ENCODE measurements at places on chromosomes 11 and 22. TPM values are rescaled to one million over a fixed set of nuclear protein-coding genes. Genes with fewer than 3 reads are reported as not detected.

DNA sequence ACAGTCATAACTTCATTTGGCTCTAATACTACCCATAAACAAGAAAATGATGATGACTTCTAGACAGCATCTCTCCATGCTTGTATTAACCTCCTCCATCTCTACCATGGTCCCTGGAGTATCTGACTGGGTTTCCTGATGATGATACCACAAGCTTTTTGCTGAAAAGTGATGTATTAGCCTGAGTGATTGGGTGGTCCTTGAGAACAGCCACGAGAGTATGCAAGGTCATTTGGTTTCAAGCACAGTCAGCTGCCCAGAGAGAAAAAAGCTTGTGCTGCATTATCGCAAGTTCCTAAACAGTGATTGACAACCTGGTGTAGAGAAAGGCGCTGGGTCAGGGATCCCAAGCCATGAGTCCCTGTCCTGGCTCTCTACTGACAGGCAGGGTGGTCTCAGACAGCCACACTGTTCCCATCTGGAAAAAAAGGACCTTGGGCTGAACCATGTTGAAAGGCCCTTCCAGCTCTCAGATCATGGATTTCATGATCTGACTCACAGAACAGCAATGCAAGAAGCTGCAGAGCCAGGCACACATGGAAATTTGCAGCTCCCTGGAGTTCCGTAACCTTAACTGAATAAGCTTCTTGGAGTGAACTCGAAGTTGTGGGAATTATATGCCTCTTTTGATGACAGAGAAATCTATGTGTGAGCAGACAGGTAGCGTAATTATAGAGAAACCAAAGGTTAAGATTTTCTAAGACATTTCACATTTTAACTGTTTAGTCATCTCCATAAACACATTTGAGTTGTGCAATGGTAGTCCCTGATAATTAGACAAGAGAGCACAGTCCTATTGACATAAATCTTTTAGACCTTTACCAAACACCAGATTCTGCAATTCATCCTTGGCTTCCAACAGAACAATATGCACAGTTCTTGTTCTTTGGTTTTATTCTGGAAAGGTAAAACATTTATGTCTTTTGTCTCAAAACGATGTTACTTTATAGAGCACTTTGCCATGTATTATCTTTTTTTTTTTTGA, 54.1 kb upstream of the UBASH3B start:
- DNase-seq = peak; percentile 21

GRCh38 chr11:73645972-73646631, at the start of gene PLEKHB1:
TSS of gene PLEKHB1 (plus strand) at chr11:73646581. CDS start at chr11:73646609, 28 bp downstream.
- DNase-seq = no peak

The DTX4 gene
- polyA plus RNA-seq = 1.8 TPM

The DDTL gene
- 13.8 TPM for polyA plus RNA-seq

GRCh38 chr11:59088162-59088561, 2.1 kb downstream of the GLYATL1B start:
- no peak for DNase-seq

- no peak for DNase-seq
These were observed 155.5 kb downstream of the SHANK2 start for GRCh38 chr11:71096751-71097388.

DNA sequence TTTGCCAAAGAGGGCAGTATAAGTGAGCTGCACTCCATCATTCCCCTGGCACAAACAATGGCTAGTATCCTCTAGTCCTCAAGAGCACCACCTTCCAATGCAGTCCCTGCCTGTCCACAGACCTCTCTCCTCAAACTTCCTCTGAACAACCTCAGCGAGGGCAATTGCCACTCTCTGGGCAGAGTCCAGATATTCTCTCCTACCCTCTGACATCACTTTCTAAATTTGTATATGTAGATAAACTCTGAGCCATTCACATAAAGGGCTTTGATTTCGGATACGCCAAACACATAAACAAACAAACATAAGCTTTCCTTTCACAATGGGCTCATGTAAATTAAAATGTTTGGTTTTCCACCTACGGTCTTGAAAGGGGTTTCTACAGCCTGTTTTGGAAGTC, 3.0 kb upstream of the SLC43A3 start:
- no peak for DNase-seq

DNA sequence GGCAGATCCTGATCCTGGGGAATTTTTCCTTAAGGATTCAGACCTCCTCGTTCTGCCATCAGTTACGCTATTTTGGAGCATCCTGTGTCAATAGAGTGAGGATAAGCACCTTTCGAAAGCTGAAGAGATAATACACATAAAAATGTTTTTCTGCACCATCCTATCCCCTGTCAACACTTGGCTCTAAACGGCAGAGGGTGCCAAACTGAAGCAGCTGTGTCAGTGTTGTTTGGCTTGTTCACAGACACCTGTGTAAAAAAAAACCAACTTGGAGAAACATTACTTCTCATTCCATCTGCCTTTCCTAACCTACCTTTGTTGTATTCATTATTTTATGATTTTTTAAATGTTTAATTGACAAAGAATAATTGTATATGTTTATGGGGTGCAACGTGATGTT, 417.0 kb upstream of the DDI1 start:
- no peak for DNase-seq

The SHISA8 gene
- polyA plus RNA-seq = 0.16 TPM

DNA sequence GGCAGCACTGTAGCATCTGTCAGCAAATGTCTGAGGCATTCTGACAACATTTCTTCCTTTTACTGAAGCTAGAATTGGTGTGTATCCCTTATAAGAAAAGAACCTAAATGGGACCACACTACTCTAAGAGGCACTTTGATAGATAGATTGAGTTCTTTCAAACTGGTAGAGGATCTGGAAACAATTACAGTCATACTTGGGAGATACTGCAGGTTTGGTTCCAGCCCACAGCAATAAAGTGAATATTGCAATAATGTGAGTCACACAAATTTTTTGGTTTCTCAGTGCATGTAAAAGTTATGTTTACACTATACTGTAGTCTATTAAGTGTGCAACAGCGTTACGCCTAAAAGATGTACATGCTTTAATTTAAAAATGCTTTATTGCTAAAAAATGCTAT, 96.9 kb downstream of the SBF2 start:
- no peak for DNase-seq

DNA sequence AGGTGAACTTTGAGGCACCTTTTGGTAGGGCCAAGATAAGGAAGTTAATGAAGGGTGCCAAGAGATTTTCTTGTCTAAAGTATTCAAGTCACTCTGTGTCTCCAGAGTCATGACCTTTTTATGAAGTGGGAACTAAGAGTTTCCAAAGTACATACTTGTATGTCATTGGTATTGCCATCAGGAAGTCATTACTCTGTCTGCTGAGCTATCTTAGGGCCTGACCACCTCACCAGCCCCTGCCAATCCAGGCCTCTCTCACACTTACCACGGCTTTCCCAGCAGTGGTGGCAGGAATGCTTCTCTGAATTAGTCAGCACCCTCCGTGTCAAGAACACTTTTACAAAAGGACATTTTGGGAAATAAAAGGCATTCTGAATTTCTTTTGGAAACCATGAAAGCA, 192.8 kb upstream of the MTNR1B start:
- DNase-seq = no peak

DNA sequence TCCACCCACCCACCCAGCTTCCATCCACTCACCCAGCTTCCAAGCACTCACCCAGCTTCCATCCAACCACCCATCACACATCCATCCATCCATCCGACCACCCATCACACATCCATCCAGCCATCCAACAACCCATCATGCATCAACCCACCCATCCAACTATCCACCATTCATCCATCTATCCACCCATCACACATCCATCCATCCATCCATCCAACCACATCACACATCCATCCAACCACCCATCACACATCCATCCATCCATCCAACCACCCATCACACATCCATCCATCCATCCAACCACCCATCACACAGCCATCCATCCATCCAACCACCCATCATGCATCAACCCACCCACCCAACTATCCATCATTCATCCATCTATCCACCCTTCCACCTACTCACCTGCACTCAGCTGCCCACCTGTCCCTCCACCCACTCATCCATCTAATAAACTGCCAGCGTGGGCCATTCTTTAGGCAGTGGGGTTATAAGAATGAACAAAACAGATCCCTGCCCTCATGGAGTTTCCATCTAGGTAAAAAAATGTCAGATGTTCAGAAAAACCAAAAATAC, 88.2 kb downstream of the CELSR1 start:
- no peak for DNase-seq

DNA sequence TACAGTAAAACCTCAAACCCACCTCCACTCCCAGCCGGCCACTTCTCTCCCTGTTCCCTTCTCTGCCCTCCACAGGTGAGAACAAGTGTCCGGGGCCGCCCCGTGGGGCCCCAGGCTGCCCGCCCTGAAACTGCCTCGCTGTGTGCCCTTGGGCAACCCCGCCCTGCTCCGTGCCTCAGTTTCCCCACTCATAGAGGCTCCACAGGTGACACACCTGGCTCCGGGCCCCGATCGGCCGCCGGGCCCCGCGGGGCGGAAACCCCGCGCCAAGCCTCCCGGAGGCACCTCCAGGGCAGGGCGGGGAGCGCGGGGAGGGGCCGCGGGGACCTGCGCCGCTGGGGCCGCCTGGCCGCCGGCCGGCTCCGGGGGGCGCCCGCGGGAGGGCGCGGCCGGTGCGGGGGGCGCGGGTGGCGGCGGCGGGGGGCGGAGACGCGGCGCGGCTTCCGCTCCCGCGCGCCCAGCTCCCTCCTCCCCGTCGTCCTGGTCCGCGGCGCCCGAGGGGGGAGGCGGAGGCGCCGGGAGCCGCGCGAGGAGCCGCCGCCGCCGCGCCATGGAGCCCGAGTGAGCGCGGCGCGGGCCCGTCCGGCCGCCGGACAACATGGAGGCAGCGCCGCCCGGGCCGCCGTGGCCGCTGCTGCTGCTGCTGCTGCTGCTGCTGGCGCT, at the start of gene LRP5:
Gene LRP5 (plus strand): TSS at position 475 of the 663 bp plus-strand sequence. CDS start 124 bp downstream, at position 599.
- peak; percentile 71 for DNase-seq

GRCh38 chr11:116694815-116695590, 77.8 kb downstream of the BUD13 start:
- no peak for DNase-seq

The CD44 gene
- polyA plus RNA-seq = 8.5 TPM

GRCh38 chr11:25587496-25587895, 744.4 kb upstream of the ANO3 start:
- no peak for DNase-seq

GRCh38 chr11:31803813-31804311, 7.3 kb downstream of the PAX6 start:
- DNase-seq = no peak

GRCh38 chr11:75797116-75797515, 17.9 kb upstream of the UVRAG start:
- DNase-seq = no peak

DNA sequence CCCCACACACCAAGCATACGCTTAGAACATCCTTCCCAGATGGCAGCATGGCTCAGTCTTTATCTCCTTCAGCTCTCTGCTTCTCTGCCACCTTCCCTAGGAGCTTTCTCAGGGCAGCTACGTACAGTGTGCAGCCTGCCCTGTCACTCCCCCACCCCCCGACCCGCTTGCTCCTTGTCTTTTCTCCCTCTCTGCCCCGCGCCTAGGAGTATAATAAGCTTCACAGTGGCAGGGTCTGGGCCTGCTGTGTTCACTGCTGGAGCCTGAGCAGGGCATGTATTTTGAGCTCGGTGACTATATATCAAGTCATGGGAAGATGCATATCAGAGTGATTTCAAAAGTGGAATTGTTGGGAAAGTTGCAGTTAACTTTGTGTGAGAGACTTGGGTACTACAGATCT, 55.8 kb upstream of the ADSL start:
- no peak for DNase-seq

The B4GALNT4 gene
- polyA plus RNA-seq = 44.1 TPM

DNA sequence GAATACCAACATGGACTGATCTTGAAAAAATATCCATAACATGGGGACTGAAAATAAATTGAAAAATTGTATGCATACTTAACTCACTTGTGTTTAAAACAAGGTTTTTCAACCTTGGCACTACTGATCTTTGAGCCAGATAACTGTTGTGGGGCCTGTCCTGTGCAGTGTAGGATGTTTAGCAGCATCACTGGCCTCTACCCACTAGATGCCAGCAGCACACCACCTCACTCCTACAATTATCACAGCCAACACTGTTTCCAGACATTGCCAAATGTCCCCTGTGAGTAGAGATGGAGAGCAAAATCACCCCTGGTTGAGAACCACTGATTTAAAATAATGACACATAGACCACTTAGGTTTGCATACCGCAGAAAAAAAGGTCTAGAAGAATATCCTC, 45.0 kb upstream of the SLC1A2 start:
- DNase-seq = no peak

DNA sequence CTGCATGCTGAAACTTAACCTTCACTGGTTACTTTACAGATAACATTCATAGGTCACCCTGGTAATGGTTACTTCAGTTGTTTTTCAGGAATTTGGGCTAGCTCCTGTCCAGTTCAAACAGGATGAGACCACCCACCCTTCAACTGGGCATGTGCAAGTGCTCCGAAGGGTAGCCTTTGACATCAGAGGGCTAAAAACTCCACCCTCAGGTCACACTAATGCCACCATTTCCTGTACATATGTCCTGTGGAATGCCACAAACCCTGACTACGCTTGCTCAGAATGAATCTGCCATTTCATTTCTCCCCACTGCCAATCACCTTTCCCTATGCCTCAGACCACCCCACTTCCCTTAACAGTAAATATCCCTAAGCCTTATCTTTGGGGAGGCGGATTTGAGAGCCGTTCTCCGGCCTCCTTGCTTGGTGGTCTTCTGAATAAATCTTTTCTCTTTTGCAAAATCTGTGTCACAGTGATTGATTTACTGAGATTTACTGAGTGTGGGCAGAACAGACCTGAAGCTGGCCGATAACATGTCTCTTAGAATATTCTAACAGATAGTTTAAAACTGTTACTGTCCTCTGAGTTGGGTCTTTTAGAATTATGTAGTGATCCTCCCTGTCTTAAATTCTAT, 25.4 kb upstream of the FXYD2 start:
- DNase-seq = no peak

The DEFB131B gene
- polyA plus RNA-seq = not detected

GRCh38 chr11:79007771-79008402, 432.9 kb downstream of the TENM4 start:
- no peak for DNase-seq

The RNH1 gene
- 176 TPM for polyA plus RNA-seq

The GSTT2B gene
- 28.8 TPM for polyA plus RNA-seq

The LRRN4CL gene
- polyA plus RNA-seq = 0.24 TPM

GRCh38 chr11:1224111-1224490, 1.2 kb downstream of the MUC5B start:
- DNase-seq = no peak

The CCDC73 gene
- 0.76 TPM for polyA plus RNA-seq

DNA sequence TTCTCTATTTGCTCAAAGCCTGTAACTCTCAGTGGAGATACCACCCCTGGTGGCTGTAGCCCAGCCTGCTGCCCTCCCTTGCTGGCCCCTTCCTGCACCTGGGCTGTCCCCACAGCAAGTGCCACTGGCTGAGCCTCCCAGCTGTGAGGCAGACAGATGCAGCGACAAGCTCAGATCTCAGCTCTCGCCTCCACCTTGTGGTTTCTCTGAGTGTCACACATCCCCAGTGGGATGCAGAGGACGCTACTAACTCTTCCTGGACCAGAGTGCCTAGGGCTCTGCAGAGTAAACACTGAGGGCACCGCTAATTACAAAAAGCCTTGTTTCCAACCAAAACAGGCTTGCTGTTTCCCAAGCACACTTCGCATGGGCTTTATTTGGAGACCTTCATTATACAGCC, 8.9 kb downstream of the YPEL1 start:
- DNase-seq = peak; percentile 40

Measured in cardiac muscle cell (in vitro differentiated cells and primary cell).